NCI-H1105 (cell line): ENCODE measurements at places on chromosomes 16 and 17.

DNA sequence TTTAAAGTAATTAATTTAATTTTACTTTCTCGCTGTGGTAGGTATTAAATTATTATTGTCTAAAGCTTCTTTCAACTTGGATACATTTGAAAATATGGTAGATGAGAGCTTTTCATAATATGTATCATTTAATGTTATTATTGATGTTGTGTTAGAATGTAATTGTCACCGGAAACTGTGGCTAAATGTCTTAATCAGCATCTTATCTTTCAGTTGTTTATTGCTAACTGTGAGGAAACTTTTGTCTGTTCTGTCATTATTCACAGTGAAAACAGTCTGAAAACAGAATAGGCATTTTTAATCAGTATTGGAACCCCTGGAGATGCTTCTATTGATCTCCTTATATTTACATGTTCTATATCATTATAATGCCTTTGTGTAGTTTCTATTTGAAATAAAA is 120.7 kb downstream of the STXBP4 start:
- no peak for DNase-seq

GRCh38 chr16:52543654-52544053 is 3.3 kb downstream of the TOX3 start:
- no peak for DNase-seq

DNA sequence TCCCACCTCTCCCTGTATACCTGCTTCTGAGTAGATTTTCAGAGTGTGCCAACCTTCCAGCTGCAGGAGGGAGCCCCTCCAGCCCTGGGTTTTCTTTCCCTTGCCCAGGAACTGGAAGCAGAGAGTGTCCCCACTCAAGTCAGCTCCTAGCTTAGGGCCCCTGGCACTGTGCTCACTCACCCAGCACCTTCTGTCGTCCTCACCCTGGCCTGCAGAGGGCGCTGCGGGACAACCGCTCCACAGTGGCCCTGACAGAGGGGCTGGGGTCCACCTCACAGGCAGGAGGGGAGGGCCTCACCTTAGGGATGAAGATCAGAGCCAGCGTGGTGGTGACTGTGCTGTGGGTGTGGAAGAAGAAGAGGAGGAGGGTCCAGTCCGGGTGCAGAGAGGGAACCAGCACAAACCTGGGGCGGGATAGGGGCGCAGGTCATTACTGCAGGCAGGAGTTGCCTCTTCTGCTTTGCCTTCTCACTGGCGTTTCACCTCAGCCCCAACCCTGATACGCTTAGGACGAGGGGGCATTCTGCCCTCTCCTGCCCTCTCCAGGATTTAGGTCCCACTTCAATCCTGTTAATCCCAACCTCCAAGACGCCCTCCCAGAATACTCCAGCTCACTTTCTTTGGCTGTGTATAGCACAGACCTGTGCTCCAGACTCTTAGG is 10.0 kb downstream of the GPR179 start:
- DNase-seq = peak; percentile 31

DNA sequence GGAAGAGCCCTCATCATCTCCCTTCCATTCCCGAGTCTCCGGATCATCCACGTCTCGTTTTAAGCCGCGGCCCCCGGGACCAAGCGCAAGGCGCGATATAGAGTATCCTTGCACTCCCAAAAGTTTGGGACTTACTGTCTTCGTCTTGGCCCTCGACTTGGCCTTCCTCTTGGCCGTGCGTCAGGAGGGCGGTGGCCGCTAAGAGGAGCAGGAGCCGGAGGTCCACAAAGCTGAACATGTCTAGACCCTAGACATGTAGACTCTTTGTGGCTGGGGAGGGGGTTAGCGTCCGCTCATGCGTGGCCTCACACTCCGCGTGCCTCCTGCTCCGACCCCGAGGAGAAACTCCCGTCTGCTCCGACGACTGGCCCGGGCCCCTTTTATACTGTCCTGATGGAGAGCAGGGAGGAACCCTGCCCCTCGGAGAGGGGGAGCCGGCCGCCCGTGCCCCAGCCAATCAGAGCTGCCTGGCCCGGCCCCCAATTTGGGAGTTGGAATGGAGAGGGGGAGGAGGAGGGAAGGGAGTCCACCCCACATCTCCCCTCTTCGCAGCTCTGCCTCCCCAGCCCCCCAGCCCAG is at the start of gene COL1A1:
COL1A1 (minus strand) TSS at position 356 of the 579 bp plus-strand sequence; CDS start at position 238, 118 bp downstream.
- no peak for DNase-seq

DNA sequence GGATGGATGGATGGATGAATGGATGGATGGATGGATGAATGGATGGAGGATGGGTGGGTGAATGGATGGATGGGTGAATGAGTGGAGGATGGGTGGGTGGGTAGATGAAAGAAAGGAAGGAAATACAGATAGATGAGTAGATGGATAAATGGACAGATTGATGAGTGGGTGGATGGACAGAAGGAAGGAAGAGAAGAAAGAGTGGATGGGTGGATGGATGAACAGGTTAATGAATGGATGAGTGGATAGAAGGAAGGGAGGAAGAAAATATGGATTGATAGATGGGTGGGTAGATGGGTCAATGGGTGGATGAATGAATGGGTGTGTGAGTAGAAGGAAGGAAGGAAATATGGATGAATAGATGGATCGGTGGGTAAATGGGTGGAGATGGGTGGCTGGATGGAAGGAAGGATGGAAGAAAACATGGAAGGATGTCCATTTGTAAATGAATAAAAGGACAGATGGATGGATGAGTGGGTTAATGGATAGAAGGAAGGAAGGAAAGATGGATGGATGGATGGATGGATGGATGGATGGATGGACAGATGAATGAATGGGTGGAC is 97.3 kb upstream of the TNRC6C start:
- DNase-seq = no peak
